Neural progenitor cell (in vitro differentiated cells): ENCODE measurements at places on chromosomes 7 and 10.

DNA sequence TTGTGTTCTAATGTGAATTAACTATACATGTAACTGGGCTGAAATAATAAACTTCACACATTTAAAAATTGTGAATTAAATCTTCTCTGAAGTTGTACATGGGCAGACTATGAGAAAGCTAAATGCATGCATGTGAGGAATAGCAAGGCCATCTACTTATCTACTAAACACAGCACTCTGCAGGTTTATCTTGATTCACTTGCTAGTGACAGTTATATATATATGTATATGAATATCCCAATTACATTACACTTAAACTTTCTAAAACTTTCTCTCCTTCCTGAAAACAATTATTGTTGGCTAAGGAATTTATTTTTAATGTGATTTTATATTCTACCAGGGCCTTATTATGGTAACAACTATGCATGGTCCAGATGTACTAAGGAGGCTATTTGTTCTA is 5.1 kb upstream of the SP4 start:
- no peak for DNase-seq

GRCh38 chr7:103574576-103574975 is 128.6 kb upstream of the SLC26A5 start:
- DNase-seq: no peak

DNA sequence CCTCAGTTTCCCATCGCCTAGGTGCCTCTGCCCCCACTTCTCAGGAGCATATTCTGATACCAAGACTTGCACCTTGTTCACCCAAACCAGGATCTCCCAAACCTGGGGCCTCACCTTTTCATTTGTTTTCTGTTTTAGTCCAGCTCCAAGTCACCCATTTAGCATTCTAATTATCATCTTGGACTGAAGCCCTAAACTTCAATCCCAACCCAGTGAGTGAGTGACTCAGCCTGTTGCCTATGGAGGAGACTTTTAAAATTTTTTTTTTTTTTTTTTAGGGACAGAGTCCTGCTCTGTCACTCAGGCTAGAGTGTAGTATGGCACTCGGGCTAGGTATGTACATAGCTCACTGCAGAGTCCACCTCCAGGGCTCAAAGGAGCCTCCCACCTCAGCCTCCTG is 378.9 kb upstream of the AUTS2 start:
- DNase-seq: no peak

- DNase-seq: no peak
Measured at GRCh38 chr7:75711656-75712514, 26.9 kb downstream of the HIP1 start.

DNA sequence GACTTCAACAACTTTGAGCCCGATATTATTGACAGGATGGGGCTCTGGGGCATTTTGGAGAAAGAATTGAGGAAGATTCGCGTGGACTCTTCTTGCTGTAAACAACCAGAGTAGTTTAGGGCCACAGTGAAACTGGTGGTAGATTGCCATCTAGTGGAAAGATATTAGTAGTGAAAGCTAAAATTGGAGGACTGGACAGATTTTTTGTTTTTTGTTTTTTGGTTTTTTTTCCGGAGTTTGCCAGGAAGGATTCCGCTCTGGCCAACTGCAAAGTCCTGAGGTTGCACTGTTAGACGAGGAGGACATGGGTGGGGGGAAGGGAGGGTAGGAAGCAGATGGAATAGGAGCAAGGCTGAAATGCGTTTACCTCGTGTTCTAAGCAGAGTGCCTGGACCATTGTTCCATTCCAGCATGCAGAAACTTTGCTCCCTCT is 11.7 kb downstream of the NOBOX start:
- DNase-seq: peak; percentile 69

GRCh38 chr10:80288849-80289248 is 609 bp downstream of the MAT1A start:
- DNase-seq: no peak

GRCh38 chr7:24707988-24708615 is 49.2 kb downstream of the GSDME start:
- no peak for DNase-seq
